Ovary (tissue), 10 donors: ENCODE measurements at places on chromosomes 6 and 20. TPM values are rescaled to one million over a fixed set of nuclear protein-coding genes. Genes with fewer than 3 reads are reported as not detected.

DNA sequence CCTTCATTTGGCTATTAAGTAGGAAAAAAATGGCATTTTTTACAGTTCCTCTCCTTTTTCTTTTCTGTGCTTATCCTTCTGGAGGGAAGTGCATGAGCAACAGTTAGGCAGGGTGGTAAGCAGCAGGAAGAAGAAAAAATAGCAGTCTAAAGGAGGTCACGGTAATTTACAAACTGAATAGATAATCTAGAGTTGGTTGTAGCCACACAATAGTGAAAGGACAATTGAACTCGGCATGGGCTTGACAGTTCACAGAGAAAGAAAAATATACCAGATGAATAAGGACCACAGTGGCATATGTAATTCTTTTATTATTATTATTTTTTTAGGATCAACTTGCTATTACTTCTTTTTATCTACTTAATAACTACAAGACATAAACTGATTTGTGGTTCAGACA, 358.6 kb downstream of the BTBD9 start:
- DNase-seq, result no peak

- no peak for DNase-seq
Observed at GRCh38 chr6:18436341-18436740, 49.2 kb downstream of the RNF144B start.

DNA sequence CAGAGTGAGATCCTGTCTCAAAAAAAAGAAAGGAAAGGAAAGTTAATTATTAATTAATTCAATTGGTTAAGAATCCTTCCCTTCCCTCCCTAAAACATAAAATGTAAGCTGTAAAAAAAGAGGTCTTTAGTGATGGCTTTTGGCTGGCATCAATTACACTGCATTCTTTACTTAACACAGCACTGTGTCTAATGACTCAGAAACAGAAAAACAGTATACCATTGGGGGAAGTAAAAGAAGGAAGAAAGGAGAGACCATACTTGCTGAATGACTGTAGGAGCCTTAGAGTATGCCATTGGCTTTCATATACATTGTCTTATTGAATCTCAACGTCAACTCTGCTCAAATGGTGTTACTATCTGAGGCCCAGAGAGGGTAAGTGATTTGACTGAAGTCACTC, 18.3 kb upstream of the CITED2 start:
- no peak for DNase-seq

DNA sequence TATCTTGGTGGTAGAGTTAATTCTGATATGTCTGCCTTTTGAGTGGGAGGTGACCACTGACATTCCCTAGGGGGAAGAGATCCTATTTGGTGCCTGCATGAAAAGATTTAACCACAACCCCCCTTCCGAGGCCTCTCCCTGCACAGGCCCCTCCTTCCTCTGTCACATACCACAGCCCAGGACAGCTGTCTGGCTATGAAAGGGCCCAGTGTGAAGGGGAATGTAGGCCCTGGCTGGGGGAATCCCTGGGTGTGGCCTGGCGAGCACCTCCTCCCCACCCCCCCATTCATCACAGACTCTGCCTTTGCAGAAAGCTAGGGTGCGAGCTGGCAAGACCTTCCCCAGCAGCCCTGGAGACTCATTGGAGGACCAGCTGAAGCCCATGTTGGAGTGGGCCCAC, 27.4 kb upstream of the MAPRE1 start:
- no peak for DNase-seq

GRCh38 chr6:74166849-74167248, 470.8 kb downstream of the CD109 start:
- DNase-seq, result no peak

- DNase-seq, result no peak
Observed at GRCh38 chr6:77341058-77341986, 122.0 kb downstream of the HTR1B start.

- no peak for DNase-seq
Observed at GRCh38 chr6:164303102-164303964, 888.8 kb downstream of the QKI start.

GRCh38 chr6:127366282-127367022, 23.0 kb upstream of the ECHDC1 start:
- no peak for DNase-seq

DNA sequence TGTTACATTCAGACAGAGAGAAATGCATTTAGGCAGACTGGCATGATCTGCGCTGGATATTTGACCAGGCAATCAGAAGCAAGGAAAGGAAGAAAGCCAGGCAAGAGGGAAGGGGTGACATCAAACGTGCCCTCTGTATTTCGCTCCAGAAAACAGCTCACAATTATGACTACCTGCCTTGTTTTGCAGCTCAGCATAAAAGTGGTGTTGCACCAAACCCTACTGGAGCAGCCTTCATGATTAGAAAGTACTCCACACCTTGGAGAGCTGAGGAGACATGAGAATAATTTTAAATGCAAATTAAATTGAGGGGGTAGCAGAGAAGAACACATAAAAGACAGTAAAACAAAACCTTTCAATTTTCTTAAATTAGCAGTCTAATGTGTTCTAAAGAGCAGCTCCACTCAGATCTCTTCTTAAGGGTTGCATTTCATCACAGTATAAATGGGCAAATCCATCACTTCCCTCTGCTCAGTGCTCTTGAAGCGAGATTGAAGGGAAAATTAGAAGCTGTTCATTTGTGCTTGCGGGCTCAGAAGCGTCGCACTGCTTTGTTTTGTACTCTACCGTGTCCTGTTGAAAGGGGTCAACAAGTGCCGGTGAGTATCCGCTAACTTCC, at the start of gene PHACTR1:
PHACTR1 (plus strand) TSS at position 470 of the 619 bp plus-strand sequence.
- DNase-seq, result no peak

DNA sequence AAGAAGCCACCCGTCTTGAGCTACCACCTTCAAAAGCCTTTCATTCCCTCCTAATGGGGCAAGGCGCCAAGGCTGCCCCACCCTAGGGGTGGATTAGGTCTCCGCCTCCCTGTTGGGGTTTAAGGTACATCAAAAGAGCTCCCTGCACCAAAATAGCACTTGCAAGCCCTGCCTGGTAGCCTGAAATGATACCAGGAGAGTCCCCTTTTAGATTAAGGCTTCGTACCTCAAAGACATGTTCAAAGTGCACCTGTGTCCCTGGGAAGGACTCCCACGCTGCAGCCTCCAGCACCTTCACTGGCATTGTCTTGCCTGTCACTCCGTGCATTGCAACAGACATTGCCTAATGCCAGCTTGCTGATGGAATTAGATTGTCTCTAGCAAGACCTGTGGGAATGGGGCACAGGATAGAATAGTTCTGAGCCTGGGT, 15.7 kb upstream of the CDKN1A start:
- DNase-seq, result no peak

DNA sequence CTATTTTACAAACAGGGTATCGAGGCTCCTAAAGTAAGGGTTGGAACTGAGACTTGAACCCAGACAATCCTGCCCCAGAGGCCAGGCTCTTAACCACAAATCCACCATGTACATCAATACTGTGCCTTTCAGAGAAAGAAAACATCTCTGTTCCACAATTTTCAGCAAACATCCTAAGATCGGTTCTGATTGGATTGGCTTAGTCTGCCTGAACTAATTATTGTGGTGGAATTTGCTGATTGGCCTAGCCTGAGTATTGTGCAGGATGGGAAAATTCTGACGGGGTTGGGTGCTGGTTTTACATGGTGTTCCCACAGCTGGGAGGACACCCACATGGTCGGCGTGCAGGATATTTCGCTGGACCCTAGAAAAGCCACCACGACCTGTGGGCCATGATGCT, at the start of gene CLPSL1:
CLPSL1 (plus strand) TSS at position 301 of the 400 bp plus-strand sequence; CDS start at position 393, 92 bp downstream.
- DNase-seq, result no peak

GRCh38 chr6:25777856-25778649, 23.5 kb downstream of the SLC17A4 start:
- DNase-seq, result no peak

GRCh38 chr20:48877304-48877703, 44.2 kb upstream of the ARFGEF2 start:
- no peak for DNase-seq

DNA sequence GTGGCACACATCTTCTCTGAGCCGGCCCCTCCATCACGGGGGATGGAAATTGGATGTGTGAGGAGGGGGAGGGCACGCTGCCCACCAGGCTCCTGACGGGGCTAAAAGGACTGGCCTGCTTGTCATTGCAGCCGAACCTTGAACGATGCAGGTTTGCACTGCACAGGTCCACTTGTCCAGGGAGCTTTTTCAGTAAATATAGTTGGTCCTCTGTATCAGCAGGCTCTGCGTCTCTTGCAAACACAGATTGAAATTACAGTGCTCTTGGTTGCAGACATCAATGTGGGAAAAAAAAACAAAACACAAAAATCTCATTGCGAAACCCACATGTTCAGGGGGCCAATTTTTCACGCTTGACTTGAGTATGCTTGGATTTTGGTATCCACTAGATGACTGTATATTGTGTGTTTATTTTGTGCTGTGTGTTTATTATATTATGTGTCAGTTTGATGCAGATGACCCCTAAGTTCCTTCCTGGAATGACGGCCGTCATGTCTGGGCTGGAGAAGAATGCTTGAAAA, 29.2 kb downstream of the ERMARD start:
- no peak for DNase-seq

GRCh38 chr6:63530182-63530581, 42.1 kb upstream of the LOC128125822 start:
- DNase-seq, result no peak

- DNase-seq, result no peak
Observed at GRCh38 chr6:46948699-46949098, 27.0 kb upstream of the ADGRF5 start.

DNA sequence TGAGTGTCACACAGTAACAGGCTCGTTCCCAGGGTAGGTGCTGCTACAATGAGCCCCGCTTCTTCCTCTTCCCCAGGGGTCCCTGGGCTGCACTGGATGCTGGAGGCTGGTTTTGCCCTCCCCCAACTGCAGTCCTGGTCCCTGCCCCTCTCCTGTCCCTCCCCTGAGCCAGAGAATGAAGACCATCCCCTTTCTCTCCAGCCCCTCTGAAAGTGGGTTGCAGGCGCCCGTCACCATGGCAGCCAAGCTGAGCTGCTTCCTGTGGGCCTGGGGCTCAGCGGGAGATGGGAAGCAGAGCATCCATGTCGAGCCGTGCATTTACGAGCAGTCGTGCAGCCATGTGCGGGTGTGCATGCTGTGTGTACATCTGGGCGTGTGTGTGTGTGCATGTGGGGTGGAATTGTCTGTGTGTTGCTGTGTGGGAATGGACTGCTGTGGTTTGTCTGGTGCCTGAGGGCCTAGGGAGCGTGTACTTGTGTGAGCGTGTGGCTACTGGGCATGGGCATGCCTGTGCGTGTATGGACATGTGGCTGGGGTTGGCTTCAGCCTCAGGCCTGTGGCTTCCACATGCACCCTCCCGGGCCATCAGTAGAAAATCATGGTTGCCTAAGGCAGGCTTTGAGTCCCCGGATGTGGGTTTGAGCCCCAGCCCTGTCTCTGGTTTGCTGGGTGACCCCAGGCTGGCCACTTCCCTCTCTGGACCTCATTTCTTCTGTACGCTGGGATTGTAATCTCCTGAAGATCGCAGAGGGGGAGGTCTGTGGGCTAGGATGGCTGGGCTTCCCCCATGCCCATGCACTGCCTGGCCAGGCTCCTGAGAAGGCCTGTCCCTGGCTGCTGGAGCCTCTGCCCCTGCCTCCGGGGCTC, 48.8 kb downstream of the SRC start:
- DNase-seq, result no peak

DNA sequence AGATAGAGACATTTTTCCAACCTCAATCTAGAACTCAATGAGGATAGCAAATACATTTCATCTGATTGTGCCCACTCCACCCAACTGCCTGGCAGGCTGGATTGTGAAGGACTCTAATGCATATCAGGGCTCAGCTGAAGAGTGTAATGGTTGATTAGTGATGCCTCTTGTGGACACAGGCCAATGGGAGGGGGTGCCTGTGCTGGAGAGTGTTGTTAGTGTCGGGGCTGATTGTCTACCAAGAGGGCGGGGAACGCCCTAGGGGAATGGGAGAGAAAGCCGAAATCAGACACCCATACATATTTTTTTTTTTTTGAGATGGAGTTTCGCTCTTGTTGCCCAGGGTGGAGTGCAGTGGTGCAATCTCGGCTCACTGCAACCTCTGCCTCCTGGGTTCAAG, 103.7 kb upstream of the SALL4 start:
- DNase-seq, result no peak

DNA sequence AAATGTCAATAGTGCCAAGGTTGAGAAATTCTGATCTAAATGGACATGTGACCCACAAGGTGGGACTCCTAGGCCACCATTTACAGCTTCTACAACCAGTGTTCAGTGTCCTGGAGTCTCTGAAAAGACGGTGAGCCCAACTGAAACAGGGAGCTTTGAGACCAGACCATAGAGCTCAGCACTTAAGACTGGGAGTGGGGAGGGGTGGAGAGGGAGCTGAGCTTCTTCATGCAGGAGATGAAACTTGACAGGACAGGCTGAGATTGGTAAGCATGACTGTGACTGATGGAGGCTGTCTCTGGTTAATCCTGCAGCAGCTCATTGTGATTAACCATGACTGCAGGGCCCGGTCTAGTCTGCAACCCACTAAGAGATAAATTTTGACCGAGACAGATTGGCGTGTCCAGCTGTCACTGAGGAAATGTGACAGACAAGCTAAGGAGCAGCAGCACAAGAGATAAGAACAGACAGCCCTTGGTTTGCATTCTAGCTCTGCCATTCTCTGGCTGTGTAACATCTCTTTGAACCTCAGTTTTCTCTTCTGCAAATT, 1.4 kb upstream of the AAR2 start:
- no peak for DNase-seq

GRCh38 chr6:157325069-157325805, 1.9 kb upstream of the TMEM242 start:
- DNase-seq, result no peak

GRCh38 chr6:135118134-135118730, 62.9 kb upstream of the MYB start:
- no peak for DNase-seq

DNA sequence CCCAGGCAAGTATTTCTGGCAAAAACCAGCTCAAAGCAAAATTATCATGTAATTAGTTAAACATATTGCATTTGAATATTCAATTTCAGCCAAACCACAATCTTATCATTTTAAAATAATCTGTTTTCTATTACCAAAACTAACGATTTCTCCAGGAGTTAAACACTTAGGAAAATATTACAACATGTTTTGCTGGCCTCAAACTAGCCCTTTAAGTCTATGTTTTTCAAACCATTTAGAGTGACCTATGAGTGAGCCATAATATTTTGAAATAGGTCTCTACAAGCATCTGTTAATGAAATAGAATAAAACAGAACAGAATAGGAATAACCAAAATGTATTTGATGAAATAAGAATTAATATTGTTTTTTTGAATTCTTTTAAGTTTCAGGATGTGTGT, 370.9 kb downstream of the COL12A1 start:
- no peak for DNase-seq

- DNase-seq, result no peak
Observed at GRCh38 chr20:39107741-39108140, 145.6 kb downstream of the DHX35 start.

The GPR63 gene
- 1.3 TPM for total RNA-seq

The RSPO4 gene
- 0.53 TPM for total RNA-seq

The EGFL8 gene
- total RNA-seq, result 19.3 TPM

The TAP1 gene
- 23.3 TPM for total RNA-seq

The SNRPB2 gene
- total RNA-seq, result 44.1 TPM

The POU5F1 gene
- 3.8 TPM for total RNA-seq

The PNPLA1 gene
- 0.18 TPM for total RNA-seq

The C20orf202 gene
- 0.25 TPM for total RNA-seq

The FKBP5 gene
- 68.7 TPM for total RNA-seq

The FAM209A gene
- not detected for total RNA-seq

The ARMC2 gene
- 10.3 TPM for total RNA-seq

The GJA10 gene
- not detected for total RNA-seq

The LTB gene
- 0.42 TPM for total RNA-seq

The ISM1 gene
- 0.30 TPM for total RNA-seq
